Stimulated activated CD8-positive, alpha-beta memory T cell treated with anti-CD3 and anti-CD28 coated beads, Interleukin-15, amount 100 ng/mL, for 48 hours (primary cell): ENCODE measurements at places on chromosomes 1 and 21.

- no peak for DNase-seq
These were observed 4.9 kb upstream of the LAD1 start for GRCh38 chr1:201404055-201404454.

DNA sequence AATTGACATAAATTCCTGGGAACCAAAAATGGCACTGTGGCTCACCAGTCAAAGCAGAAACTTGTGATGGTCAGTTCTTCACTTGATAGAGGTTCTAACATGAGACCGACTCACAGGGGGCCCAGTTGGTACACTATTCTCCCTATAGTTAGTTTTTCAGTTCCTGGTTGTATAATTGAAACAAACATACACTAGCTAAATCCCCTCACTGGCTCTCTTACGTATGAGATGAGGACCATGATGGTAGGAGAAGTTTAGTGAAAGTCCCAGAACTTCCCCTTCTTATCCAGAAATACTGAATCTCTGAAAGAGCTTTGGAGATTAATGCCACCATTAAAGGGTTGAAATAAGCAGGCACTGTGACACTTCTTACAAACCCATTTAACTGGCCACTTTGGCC, 2.8 kb upstream of the S100B start:
- no peak for DNase-seq

DNA sequence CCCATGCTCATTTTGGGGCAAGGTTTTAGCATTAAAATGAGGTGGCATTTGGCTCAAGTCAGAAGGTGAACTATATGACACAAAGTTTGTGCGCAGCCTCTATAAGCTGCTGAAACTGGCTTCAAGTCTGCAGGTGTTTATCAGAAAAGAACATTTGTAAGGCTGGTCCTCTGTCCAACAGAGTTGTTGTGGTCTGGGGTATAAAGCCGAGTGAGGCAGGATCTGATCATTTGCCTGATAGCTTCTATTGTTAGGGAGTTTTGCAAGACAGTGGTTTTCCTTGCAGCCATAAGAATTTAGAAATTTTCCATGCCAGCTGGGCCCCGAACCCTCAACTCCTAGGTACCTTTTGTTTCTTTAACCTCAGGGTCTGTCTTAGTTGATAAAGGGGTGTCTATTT, 130.8 kb downstream of the PGBD5 start:
- DNase-seq, result no peak

GRCh38 chr1:182394055-182394775, 2.6 kb upstream of the GLUL start:
- DNase-seq, result no peak

DNA sequence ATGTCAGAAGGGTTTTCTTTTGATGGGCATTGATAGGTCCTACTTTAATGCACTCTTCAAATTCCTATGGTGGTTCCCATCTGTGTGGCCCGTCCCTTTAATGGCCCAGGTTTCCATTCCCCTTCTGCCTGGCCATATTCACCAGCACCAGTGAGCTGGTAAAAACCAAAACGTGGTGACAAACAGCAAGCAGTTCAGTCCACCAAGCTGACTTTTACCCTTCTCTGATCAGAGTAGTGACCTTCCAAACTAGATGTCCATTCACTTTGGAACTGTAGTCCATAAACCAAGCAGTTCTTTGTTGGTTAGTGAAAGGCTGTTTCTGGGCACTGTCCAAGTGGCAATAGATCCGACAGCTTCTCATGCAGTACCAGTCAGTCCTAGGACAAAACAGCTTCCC, 60.5 kb downstream of the SMYD2 start:
- DNase-seq, result no peak

DNA sequence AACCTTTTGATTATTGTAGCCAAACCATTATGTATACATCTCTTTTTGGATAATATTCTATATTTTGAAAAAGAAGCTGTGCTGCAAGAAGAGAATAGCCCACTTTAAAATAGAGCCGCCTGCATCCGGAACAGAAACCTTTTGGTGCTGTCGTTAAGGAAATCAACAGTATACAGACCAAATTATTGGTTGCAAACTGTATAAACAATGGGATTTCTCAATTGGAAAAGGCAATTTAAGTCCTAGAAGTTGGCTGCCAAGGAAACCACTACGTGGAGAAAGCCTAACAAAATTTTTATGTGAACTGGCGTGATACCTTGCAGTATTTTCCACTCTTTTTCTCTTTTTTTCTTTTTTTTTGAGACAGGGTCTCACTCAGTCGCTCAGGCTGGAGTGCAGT, 25.8 kb downstream of the DESI2 start:
- DNase-seq, result no peak

GRCh38 chr21:37058261-37058660, 14.6 kb downstream of the PIGP start:
- DNase-seq, result no peak

DNA sequence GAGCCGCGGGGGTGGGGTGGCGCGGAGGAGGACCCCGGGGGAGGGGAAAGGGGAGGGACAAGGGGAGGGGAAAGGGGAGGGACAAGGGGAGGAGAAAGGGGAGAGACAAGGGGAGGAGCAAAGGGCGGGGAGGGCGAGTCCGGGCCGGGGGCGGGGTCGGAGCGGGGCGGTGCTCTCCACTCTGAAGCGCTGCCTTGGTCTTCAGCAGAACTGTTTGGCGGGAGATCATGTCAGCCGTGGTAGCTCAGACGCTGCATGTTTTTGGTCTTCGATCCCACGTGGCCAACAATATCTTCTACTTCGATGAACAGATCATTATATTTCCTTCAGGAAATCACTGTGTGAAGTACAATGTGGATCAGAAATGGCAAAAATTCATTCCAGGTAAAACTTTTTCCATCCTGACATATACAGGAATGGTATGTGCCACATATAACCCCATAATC, 420 bp downstream of the CFAP57 start:
- peak; percentile 75 for DNase-seq

GRCh38 chr21:36148886-36149285, 7.7 kb upstream of the DOP1B start:
- DNase-seq, result no peak

GRCh38 chr1:188128761-188129160, 1300.0 kb downstream of the PLA2G4A start:
- DNase-seq, result no peak

GRCh38 chr1:206066479-206067171, 13.7 kb downstream of the RHEX start:
- DNase-seq, result no peak

DNA sequence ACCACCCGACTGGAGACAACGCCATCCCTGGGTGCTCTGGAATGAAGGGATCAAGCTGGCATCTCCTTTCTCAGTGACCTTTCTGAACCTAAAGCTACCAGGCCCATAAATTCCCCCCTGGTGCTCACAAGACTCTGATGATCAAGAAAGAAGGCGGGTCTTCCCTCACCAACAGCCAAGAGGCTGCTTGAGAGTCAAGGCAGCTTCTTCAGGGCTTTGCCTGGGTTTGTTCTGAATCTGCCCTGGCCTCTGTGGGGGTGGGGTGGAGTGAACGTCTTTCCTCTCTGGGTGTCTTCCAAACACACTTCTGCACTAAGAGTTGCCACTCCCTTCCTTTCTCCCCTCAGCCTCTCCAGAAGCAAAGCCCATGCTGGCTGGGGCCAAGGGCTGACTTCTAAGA, 36.1 kb downstream of the CD247 start:
- DNase-seq, result no peak

DNA sequence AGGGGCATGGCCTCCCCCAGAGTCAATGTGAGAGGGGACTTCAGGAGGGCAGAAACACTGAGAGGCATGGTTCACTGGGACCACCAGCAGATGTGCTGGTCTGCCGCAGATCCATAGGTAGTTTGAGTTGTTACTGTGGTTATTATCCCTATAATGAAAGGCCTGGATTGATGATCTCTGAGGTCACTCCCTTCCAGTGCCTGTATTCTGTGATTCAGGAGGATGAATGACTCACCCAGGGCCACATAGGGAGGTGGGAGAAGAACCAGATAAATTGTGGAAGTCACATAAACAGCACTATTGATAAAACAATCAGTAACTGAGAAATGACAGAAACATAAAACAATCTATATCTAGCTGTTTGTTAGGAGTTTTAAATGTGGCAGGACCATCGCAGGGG, 22.7 kb upstream of the ACTL8 start:
- DNase-seq, result no peak

DNA sequence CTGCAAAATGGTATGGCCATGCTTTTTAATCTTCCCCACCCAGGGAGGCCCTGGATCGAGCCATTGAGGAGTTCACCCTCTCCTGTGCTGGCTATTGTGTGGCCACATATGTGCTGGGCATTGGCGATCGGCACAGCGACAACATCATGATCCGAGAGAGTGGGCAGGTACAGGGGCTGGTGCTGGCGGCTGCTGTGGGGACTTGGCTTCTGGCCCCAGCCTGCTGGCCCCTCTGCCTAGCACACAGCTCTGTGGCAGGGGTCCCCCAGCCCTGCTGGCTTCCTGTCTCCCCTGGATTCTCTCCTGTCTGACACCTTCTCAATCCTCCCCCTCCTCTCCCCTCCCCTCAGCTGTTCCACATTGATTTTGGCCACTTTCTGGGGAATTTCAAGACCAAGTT, 72.4 kb downstream of the PIK3CD start:
- DNase-seq, result no peak

GRCh38 chr1:18230321-18230720, 122.7 kb downstream of the IGSF21 start:
- no peak for DNase-seq

- DNase-seq, result no peak
These were observed 21.9 kb upstream of the GPR157 start for GRCh38 chr1:9150582-9151327.

DNA sequence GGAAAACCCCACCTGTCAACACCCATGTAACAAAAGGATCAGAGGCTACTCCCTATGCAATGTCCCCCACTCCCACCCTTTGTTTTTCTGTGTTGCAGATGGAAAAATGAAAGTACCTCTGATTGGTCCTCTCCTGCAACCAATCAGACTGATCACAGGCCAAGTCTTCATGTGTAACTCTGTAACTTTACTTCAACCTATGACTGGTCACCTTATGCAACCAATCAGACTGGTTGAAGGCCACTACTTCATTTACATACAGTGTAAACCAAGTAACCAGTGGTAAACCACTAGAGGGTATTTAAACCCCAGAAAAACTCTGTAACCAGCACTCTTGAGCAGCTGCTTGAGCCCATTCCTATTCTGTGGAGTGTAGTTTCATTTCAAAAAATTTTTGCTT, 266.3 kb upstream of the OLFM3 start:
- no peak for DNase-seq

GRCh38 chr21:36602735-36603134, 96.2 kb upstream of the SIM2 start:
- no peak for DNase-seq

DNA sequence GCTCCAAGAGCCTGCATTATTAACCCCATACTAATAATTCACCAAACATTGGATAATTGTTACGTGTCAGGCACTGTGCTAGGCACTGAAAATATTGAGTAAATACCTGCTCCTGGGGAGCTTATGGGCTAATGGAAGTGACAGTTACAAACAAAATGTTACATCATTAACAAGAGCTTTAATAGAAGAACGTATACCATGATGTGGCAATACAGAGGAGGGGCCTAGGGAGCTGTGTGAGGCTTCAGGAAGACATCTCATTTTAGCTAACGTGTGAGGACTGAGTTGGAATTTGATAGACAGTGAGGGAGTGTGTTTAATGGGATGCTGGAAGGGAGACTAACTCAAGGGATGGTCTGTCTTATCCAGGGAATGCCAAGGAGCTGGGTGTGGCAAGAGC, 16.5 kb upstream of the TSPAN2 start:
- no peak for DNase-seq

- no peak for DNase-seq
These were observed 5.5 kb downstream of the AZIN2 start for GRCh38 chr1:33086384-33086850.

DNA sequence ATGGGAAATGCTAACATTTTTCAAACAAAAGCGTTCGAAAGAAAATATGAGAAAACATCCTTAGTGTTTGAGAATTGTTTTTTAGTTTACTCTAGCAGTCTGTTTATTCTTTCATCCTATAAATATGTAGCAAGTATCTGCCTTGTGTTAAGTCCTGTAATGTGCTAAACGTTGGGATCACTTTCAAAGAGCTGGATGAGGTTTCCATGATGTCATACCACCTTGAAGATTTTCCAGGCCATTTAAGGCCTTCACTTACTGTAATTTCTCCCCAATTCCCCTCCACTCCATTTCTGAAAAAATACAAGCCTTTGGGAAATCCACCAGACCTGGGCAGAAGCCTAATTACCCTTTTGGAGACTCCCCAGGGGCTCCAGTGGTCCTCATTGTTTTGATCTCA, 24.2 kb upstream of the CTBS start:
- no peak for DNase-seq

DNA sequence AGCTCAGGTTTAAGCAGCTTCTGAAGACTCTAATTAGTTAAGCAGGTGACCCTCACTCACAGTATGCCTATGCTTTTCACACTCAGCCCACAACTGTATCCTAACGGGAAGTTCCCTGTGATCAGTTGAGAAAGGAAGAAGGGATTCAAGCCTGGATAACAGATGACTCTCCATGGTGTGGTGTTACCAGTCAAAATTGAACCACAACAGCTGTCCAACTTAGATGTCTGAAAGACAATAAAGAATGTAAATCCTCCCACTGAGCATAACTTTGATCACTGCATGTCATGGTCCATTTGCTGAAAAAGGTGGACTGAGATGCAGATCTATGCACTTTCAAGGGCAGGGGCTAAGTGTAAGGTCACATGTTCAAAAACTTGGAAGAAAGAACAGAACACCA, 32.3 kb upstream of the DIPK1A start:
- DNase-seq, result no peak

- DNase-seq, result no peak
These were observed 254.0 kb downstream of the PTPRU start for GRCh38 chr1:29490204-29490934.

- no peak for DNase-seq
These were observed 382.2 kb downstream of the NTNG1 start for GRCh38 chr1:107523061-107523460.

GRCh38 chr1:157472056-157472701, 80.1 kb downstream of the FCRL5 start:
- DNase-seq, result no peak

GRCh38 chr21:39221997-39222486, 38.8 kb upstream of the PSMG1 start:
- no peak for DNase-seq

DNA sequence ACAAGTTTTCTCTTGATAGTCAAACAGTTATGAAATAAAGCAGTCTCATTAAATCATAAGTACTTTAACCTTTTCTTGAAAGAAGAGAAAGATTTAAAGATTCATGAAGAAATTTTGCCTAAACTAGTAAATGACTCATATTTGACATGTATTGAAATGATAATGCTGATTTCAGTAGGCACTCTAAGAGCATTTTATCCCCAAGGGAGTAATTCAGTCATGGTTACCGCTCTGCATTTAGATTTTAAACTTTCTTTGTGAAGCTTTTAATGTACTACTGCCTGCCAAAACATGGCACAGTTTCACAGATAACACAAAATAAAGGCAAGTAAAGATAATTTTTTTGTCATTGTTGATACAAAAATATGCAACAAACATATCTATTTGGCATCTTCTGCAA, 6.8 kb downstream of the USH2A start:
- no peak for DNase-seq
